ENCODE measurements at places on chromosomes 5 and 9. TPM values are rescaled to one million over a fixed set of nuclear protein-coding genes. Genes with fewer than 3 reads are reported as not detected.

DNA sequence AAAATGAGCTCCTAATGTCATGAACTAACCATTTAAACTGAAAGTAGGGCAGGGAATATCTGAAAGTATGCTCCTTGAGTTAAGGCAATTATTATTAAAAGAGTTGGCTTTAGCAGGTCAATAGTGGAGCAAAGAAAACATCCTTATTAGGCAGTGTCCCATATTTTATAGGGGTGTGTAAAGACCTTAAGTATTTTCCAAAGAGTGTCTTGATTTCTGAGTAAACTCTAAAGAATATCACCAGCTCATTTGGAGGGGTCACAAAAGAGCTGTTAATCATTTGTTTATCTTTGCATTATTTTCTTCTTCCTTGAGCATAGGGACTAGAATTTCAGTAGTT is 109.3 kb downstream of the MUSK start:
- H3K4me3 ChIP-seq: no peak overlapping the region
- DNase-seq: no peak
- no peaks in the 10 kb centered on the region for H3K4me1 ChIP-seq
- no peaks in the 10 kb centered on the region for H3K27me3 ChIP-seq
- no peaks in the 10 kb centered on the region for H3K36me3 ChIP-seq

DNA sequence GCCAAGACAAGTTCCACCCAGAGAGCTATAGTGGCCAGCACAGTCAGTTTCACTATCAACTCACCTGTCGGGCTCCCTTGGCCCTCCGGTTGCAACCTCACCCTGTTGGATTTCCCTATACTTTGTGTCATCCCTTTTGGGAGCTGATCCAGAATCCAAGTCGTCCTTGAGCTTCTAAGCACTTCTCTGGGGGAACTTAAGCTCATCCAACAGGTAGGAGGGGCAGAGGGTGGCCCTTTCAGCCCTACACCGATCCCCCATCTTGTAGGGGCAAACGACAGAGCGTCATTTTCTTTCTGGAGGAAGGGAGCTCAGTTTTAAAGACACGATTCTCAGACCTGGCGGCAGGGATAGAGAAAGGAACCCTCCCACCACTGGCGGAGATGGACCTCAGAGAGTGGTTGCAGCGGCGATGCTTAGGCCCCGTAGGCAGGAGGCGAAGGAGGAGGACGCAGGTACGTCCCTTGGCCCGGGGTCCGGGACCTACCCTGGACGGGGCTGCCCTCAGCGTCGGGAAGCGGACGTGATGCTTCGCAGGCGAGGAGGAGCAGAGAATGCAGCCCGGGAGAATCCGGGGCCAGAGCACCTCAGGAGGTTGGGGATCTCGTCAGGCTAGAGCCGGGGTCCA is 519 bp downstream of the ZER1 start:
- peak; percentile 78 for DNase-seq
- H3K36me3 ChIP-seq: no peaks in the 10 kb centered on the region
- peak overlapping the region; percentile 60 for H3K4me3 ChIP-seq
- no peak overlapping the region for H3K27ac ChIP-seq
- no peaks in the 10 kb centered on the region for H3K27me3 ChIP-seq
- no peaks in the 10 kb centered on the region for H3K4me1 ChIP-seq

GRCh38 chr5:73081093-73081492 is 39.3 kb upstream of the TMEM171 start:
- H3K4me3 ChIP-seq: no peak overlapping the region
- no peaks in the 10 kb centered on the region for H3K27me3 ChIP-seq
- no peak for DNase-seq
- no peak overlapping the region for H3K27ac ChIP-seq

DNA sequence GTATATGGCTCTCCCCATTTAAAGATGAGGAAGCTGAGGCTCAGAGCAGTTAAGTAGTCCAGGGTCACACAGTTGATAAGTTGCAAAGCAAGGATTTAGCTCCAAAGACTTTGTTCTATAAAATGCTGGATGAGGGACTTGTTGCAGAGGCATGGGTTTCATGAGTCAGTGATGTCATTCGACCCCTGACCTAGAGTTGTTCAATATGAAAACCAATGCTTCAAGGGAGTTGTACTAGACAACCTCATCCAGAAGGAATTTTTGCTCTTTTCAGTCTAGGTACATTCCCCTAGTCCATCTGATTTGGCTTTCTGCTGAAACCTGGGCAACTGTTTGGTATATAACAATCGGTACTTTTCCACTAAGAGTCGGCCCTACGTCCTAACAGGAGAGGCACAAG is 550.4 kb downstream of the EBF1 start:
- DNase-seq: no peak
- no peak overlapping the region for H3K4me3 ChIP-seq
- H3K27me3 ChIP-seq: no peaks in the 10 kb centered on the region
- H3K27ac ChIP-seq: no peak overlapping the region
- H3K4me1 ChIP-seq: no peaks in the 10 kb centered on the region

DNA sequence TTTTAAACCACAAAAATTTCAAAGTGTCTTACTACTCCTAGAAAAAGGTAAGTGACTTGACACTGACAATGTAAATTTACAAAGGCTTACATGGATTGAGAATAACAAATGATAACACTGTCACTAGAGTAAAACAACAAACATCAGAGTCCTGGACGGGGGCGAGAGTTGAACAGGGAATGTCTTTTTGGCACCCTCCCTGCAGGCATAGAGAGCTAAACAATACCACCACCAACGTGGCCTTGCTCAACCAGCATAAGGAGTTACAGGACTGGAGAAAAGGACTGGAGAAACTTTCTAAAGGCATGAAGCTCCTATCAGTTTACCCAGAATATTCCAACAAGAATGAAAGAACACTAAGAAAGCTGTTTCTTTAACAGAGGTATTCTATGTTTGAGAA is 55.3 kb downstream of the PTBP3 start:
- H3K27me3 ChIP-seq: no peaks in the 10 kb centered on the region
- no peaks in the 10 kb centered on the region for H3K36me3 ChIP-seq
- no peak overlapping the region for H3K27ac ChIP-seq
- H3K4me1 ChIP-seq: no peaks in the 10 kb centered on the region

The CDH9 gene
- total RNA-seq: not detected

- no peak for DNase-seq
- H3K4me1 ChIP-seq: no peaks in the 10 kb centered on the region
- H3K4me3 ChIP-seq: no peak overlapping the region
- H3K27me3 ChIP-seq: no peaks in the 10 kb centered on the region
Observed at GRCh38 chr5:41817625-41818301, 52.5 kb downstream of the OXCT1 start.

The SV2C gene
- not detected for total RNA-seq

The PRR7 gene
- 2.0 TPM for total RNA-seq

The SPATA31D4 gene
- not detected for total RNA-seq

DNA sequence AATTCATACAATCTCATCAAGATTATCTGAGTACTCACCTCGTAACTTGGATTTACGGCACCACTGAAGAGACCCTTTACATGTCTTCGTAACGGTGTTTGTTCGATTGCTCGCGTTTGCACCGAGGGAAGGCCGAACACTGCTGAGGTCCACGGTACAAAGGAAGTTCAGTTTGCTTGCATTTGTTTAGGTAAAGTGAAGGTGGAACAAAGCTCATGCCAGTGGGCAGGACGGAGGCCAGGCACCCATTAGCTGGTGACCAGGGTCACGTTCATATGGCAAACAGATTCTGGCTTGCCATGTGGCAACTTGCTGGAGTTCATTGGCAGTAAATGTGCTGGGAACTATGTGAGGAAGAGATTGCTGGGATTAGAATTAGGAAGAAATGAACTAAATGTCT is 164.8 kb downstream of the MACROH2A1 start:
- no peak overlapping the region for H3K4me3 ChIP-seq
- H3K27me3 ChIP-seq: no peaks in the 10 kb centered on the region
- H3K27ac ChIP-seq: no peak overlapping the region

DNA sequence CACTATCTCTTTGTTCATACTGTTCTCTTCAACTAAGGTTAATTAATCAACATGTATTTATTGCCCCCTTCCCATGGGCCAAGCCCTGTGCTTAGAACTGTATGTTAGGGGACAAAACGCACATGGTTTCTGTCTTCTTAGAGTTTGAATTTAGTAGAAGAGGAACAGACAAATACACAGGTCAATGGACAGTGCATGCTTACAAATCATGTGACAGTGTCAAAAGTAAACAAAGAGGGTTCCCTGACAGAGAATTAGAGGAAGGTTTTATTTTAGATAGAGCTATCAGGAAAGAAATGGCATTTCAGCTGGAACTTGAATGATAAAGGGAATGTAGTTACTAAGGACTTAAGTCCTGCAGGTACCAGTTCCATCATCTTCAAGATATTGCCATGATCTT is 145.2 kb upstream of the CCDC152 start:
- no peak for DNase-seq
- no peak overlapping the region for H3K4me3 ChIP-seq
- H3K27ac ChIP-seq: no peak overlapping the region
- no peaks in the 10 kb centered on the region for H3K4me1 ChIP-seq
- H3K27me3 ChIP-seq: no peaks in the 10 kb centered on the region

- no peak overlapping the region for H3K4me3 ChIP-seq
- H3K36me3 ChIP-seq: peaks cover 5% of the 10 kb centered on the region
- H3K4me1 ChIP-seq: no peaks in the 10 kb centered on the region
- DNase-seq: no peak
- no peak overlapping the region for H3K27ac ChIP-seq
Observed at GRCh38 chr9:133359399-133360175, 3.2 kb downstream of the SURF2 start.

GRCh38 chr5:14757850-14758249 is 93.3 kb downstream of the OTULIN start:
- DNase-seq: no peak
- H3K4me1 ChIP-seq: peaks cover 3% of the 10 kb centered on the region
- no peak overlapping the region for H3K4me3 ChIP-seq
- H3K36me3 ChIP-seq: no peaks in the 10 kb centered on the region
